KBM-7 (cell line): ENCODE measurements at places on chromosomes 7 and 10.
A peak's percentile ranks its signal among the peaks of the same experiment; 100 is the strongest.

GRCh38 chr7:123643495-123644441 is 11.9 kb upstream of the LMOD2 start:
- DNase-seq = peak; percentile 14

DNA sequence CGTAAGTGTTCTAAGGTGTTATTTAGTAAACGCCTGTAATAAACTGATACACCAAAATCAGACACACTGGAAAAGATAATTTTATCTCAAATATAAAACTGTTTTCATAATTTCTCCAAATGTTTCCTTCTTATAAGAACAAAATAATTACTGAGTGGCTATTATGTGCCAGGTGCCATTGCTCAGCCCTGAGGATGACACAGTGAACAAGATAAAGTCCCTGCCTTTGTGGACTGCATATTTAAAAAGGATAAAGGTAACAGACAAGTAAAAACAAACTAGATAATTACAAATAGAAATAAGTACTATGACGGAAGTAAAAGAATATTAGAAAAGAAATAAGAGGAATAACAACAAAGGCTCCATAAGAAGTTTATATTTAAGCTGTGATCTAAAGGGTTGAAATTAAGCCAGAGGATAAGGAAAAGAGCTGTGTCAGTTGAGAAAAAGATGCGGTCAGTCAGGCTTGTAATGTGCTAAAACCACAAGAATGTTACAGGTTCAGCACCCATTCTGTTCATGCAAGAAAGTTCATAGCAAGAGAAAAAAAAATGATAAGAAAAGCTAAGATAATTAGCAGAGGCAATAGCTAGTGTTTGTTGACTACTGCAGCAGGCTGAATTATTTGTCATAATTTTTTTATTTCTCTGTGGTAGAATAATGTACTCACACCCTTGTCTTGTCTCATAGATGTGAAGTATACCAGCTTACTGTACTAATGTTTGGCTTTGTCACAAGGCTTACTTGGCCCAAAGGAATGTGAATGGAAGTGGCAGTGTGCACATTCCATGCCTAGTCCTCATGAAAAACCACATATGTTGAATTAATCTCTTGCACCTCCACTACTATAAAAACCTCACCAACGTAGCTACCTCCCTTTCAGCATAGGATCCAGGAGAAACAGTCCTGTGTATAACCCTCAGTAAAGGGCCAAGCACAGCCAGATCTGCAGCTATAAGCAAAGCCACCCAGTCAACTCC is 75.1 kb downstream of the CRPPA start:
- DNase-seq = peak; percentile 78

- no peak for DNase-seq
Measured at GRCh38 chr7:135434047-135434446, 75.9 kb downstream of the CNOT4 start.

GRCh38 chr10:118839348-118839747 is 84.6 kb upstream of the CACUL1 start:
- DNase-seq = no peak

DNA sequence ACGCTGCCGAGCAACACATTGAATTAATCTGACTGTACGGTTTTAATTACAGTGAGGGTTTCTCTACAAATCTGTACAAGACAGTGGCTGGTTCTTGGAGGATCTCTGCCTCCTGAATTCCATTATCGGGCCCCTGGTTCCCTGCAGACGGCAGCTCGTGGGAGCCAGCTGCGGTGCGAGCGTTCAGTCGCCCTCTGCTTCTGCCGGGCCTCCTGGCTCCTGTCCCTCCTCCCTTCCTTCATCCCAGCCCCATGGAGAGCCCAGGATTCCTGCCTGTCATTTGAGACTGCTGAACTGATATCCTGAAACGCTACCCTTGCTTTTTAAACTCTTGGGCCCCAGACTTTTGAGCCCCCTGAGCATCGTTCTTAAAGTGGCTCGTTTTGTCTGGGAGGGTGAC is 6.6 kb upstream of the DLX6 start:
- DNase-seq = no peak

GRCh38 chr10:109701633-109702215 is 221.6 kb downstream of the XPNPEP1 start:
- no peak for DNase-seq

DNA sequence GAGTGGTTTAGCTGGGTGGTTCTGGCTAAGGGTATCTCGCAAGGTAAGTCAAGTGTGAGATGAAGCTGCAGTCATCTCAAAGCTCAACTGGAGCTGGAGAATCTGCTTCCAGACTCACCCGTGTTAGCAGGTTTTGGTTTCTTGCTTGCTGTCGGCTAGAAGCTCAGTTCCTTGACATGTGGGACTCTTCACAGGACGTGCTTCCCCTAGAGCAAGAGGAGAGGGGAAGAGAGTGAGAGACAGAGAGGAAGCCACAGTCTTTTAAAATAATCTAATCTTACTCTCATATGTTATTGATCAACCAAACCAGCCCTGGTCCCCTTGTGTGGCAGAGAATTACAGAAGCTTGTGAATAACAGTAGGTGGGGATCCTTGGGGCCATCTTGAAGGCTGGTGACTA is 199.5 kb downstream of the REEP3 start:
- no peak for DNase-seq

- no peak for DNase-seq
Measured at GRCh38 chr10:72009425-72010081, 45.4 kb downstream of the CHST3 start.

- DNase-seq = no peak
Measured at GRCh38 chr10:49385939-49386922, 9.7 kb downstream of the DRGX start.

DNA sequence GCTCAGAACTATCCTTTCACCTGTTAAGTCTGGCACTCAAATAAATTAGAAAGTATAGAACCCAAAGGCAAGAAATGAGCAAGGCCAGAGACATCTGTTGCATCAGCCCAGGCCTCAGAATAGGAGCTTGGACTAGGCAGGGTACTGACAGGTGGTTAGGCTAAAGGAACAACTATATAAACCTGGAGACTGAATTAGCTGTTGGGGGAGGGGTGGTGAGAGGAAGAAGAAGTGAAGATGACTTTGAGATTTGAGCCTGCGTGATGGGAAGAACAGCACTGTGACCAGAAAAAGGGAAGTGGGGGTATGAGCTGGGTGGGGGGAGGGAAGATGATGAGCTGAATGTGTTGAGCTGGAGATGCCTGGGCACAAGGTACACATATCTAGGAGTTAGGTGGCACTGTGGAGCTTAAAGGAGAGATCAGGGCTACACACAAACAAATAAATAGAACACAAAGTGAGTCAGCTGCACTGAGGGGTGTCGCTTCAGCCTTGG is 244.7 kb downstream of the PTEN start:
- peak; percentile 97 for DNase-seq

- DNase-seq = no peak
Measured at GRCh38 chr10:132883391-132883881, 58.9 kb downstream of the CFAP46 start.

- DNase-seq = no peak
Measured at GRCh38 chr10:13847201-13847631, 260.5 kb downstream of the PRPF18 start.

DNA sequence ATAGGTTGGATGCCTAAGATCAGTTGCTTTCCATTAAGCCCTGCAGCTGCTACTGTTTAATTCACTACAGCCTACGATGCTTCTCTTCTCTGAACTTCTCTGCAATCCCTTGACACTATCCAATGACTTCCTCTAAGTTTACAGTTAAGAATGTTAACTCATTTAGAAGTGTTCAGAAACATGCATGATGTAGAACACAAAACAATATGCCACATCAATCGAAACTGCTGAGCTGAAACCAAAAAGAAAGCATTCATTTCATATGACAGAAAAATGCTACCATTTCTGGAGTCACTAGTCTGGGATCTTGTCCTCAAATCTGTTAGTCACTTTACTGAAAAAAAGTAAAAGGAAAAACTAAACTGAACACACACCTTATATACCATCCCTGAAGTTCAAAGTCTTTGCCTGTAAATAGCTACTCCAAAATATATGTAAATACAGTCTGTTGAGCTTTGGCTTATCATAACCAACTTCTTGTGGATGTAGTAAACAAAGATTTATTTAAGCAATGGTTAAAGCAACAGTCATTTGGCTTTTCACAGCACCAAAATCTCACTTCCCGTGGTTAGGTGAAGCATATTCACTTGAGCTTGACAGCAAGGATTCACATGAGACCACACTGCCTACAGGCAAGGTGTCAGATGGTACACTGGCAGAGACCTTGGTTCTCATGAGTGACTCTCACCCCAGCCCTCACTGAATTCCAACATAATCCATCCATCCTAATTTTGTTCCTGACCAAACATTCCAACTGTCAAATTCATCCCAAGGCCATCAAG is 187.0 kb downstream of the PPP1R17 start:
- no peak for DNase-seq

DNA sequence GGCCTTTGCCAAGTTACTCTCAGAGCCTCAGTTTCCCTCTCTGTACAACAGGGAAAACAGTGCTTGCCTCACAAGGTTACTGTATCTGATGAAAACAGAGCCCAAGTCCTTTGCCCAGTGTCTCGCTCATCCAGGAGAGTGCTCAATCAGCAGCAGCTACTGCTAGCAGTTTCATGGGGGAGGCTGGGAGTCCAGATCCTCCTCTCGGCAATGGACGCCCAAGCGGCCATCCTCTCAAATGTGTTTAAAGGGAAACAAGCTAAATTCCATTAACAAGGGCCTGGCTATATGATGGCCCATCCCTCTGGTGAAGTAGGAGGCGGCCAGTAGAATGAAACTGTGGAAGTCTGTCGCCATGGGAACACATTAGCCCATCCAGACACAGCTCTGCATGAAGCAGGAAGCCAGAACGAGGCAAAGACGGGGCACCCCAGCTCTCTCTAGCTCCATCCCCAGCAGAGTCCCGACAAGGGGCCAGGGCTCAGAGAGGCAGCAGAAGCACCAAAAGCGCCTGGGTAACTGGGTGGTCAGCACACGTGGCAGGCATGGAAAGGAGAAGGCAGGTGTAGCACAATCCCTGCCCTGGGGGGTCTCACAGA is 35.2 kb downstream of the FAM53B start:
- no peak for DNase-seq

DNA sequence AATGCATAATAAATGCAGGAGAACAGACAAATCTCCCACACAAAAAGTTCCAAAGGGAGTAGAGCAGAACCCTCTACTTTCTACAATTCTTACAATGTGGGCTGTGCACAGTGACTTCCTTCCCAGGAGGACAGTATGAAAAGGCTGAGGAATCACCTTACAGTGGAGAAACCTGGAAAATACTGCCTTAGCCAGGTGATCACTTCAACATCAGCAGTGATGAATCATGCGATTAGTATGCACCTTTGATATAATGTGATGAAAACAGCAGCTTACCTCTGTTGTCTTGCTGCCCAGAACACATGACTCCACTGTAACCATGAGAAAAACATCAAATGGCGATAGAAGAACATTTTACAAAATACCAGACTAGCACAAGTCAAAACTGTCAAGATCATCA is 329.7 kb upstream of the POM121L12 start:
- DNase-seq = no peak

GRCh38 chr7:143238289-143238980 is 16.6 kb downstream of the TAS2R40 start:
- DNase-seq = no peak

DNA sequence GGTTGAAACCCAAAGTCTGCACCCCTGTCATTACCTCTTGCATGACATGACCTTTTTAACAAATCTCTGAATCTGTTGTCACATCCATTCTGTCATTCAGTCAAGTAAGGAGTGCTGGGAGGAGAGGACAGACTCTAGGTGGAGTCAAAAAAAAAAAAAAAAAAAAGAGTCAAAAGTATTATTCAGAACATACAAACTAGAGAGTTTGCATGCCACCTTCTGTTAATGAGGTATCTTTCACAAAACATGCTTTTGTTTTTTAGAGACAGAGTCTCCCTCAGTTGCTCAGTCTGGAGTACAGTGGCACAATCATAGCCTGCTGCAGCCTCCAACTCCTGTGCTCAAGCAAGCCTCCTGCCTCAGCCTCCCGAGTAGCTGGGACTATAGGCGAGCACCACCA is 81.6 kb upstream of the ARMC3 start:
- DNase-seq = no peak

DNA sequence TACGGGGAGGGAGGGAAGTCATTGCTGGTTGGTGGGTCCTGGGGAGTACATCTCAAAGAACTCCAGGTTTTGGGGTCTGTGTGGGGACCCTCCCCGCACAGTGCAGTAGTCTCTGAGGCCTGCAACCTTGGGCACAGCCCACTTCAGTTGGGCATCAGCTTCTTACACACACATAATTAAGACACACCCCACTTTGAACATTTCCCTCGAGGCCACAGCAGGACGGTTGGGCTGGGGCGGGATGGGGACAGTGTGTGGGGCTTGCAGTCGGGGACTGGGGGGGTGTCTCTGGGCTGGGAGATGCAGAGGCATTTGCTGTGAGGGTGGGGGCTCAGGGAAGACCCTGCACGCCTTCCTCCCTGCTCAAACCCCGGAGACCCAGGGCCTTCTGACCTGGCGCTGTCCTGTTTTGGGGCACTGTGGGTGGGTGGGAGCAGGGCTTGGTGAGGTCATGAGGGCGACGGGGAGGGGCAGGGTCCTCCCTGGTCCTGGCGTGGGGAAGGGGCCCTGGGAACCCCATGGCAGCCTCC is 1.3 kb downstream of the LFNG start:
- no peak for DNase-seq

DNA sequence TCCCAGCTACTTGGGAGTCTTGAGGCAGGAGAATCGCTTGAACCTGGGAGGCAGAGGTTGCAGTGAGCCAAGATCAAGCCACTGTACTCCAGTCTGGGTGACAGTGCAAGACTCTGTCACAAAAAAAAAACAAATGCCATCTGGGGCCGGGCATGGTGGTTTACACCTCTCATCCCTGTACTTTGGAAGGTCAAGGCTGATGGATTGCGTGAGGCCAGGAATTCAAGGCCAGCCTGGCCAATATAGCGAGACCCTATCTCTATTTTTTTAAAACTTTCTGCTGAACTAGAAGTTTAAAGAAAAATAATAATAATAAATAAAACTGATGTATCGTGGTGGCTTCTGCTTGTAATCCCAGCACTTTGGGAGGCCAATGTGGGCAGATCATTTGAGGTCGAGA is 15.7 kb upstream of the RNF216 start:
- no peak for DNase-seq

- DNase-seq = no peak
Measured at GRCh38 chr10:128930515-128930914, 536.5 kb upstream of the MGMT start.

- DNase-seq = no peak
Measured at GRCh38 chr10:130401860-130402765, 265.9 kb downstream of the GLRX3 start.

- no peak for DNase-seq
Measured at GRCh38 chr10:12819071-12819470, 182.4 kb downstream of the CCDC3 start.

DNA sequence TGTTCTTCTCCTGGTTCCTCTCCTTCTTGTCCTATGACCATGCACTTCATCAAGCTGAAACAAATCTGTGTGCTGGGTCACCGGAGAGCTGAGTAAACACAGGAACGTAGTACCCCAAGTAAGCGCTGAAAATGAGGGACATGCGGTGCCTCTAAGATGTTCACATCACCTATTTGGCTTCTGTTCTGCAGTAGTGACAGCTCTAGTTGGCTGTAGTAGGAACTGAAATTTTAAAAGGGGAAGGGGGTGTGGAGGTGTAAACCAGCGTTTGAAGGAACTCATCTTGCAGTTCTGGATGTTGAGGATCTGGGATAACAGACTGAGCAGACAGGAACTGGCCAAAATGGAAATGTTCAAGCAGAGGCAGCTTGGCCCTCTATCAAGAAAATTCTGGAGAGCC is 85.2 kb downstream of the WNT2 start:
- DNase-seq = no peak
